ENCODE measurements at places on chromosomes 2 and 18. TPM values are rescaled to one million over a fixed set of nuclear protein-coding genes. Genes with fewer than 3 reads are reported as not detected.
A peak's percentile ranks its signal among the peaks of the same experiment; 100 is the strongest.

The NT5DC4 gene
- total RNA-seq: not detected

The RBBP8 gene
- total RNA-seq: 70.9 TPM

- no peak for DNase-seq
These were observed 244.1 kb downstream of the LOXHD1 start for GRCh38 chr18:46412916-46413315.

- DNase-seq: no peak
These were observed 8.7 kb upstream of the BIN1 start for GRCh38 chr2:127115471-127116199.

The C2orf81 gene
- total RNA-seq: 3.9 TPM

The ACTR2 gene
- total RNA-seq: 341 TPM

DNA sequence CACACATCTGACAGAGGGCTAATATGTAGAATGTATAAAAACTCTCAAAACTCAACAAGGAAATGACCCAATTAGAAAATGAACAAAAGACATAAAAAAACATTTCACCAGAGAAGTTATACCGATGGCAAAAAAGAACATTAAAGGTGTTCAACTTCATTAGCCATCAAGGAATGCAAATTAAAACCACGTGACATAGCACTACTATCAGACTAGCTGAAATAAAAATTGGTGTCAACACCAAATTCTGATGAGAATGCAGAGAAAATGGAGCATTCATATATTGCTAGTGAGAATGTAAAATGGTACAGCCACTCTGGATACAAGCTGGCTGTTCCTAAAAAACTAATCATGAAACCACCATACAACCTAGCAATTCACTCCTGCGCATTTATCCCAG lies 128.0 kb downstream of the INSIG2 start:
- DNase-seq: no peak

The ELMOD3 gene
- total RNA-seq: 11.8 TPM

The ADGRF3 gene
- 4.8 TPM for total RNA-seq

GRCh38 chr2:104849618-104850141 lies 4.2 kb upstream of the POU3F3 start:
- DNase-seq: peak; percentile 73

DNA sequence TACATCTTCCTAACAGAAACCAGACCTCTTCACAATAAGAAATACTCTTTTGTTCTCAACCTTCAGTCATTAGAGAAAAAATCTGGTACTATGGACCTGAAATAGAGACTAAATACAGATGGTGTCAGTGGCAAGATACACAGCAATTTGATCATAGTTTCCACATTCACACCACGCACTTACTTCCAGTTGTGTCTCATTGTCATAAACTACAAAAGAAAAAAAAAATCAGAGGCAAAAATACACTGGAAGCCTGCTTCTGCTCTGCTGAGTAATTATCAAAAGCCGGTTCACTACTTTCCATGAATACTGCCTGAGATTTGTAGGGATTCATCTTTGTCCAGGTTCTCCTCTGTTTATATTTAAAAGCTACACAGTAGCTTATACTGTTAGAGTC lies 182.6 kb downstream of the PID1 start:
- DNase-seq: no peak

The DSC3 gene
- 0.04 TPM for total RNA-seq

DNA sequence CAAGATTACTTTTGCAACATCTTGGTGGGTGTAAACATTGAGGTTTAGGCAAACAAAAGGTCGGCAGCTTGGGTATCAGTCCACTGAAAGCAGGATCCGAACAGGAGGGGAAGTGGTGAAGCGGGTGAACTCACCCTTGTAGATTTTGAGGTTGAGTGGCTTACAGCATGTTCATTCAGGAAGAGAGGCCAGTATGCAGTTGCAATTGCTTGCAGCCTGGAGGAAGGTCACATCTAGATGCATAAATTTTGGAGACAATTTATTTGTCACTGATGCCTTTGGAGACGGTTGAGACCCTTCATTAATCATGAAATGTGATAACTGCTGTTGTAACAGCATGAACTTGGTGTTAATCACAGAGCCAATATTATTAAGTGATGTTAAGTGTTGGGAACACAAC lies 131.1 kb downstream of the LTBP1 start:
- no peak for DNase-seq

The BUB1 gene
- total RNA-seq: 111 TPM

DNA sequence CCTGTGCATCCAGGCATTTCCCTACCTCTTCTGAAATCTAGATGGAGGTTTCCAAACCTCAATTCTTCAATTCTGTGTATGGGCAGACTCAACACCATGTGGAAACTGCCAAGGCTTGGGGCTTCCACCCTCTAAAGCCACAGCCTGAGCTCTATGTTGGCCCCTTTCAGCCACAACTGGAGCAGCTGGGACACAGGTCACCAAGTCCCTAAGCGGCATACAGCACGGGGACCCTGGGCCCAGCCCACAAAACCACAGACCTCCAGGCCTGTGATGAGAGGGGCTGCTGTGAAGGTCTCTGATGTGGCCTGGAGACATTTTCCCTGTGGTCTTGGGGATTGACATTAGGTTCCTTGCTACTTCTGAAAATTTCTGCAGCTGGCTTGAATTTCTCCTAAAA lies 255.4 kb downstream of the TDRD15 start:
- no peak for DNase-seq

- DNase-seq: peak; percentile 47
These were observed 61.3 kb downstream of the LONRF2 start for GRCh38 chr2:100260712-100261620.

DNA sequence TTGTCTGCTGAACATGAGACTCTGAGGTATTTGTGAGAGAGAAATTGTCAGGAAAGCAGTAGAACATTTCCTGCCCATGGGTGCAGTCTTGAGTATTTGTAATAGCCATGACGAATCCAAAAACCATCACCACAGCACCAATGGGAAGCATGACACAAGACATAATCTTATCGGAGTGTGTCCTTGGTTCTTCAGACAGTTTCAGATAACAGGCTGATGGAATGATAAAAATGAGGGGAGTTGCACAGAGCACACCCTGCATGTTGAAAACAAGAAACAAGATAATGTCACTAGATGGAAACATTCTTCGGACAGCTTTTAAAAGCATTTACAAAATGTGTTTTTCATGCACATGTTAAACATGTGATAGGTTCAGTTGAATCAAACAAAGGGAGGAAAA lies 56.9 kb downstream of the SLC38A11 start:
- DNase-seq: no peak
